Neural crest cell (in vitro differentiated cells): ENCODE measurements at places on chromosomes 5 and 9.

- no peak for DNase-seq
These were observed 642.1 kb downstream of the SLCO4C1 start for GRCh38 chr5:101653996-101654395.

DNA sequence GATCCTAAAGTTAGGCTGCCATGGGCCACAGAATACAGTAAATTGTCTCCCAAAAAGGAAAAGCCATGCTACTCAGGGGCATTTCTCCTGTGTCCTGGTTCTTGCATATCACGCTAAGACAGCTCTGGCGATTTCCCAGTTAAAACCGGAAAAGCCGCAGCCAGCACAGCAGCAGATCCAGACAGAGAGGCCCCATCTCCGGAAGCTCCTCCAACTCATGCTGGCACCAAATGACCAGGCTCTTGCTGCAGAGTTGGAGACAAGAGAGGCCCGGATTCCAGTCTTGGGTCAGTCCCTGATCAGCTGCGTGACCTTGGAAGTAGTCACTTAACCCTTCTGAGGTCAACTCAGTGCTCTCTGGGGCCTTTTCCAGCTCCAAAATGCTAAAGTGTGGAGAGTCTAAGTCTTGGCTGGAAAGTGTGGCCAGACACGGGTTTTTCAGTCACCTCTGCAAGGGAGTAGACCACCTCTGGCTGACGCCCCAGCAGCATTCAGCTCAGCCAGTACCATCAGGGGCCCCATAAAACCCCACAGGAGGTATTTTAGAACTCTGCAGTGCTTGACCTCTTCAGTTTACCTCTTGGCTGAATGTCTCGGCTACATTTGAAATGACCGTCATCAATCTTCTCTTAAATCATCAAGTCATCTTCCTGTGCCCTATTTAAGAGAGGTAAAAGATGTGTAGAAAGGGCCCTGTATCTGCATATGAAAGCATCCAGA is 16.2 kb downstream of the GDNF start:
- no peak for DNase-seq

DNA sequence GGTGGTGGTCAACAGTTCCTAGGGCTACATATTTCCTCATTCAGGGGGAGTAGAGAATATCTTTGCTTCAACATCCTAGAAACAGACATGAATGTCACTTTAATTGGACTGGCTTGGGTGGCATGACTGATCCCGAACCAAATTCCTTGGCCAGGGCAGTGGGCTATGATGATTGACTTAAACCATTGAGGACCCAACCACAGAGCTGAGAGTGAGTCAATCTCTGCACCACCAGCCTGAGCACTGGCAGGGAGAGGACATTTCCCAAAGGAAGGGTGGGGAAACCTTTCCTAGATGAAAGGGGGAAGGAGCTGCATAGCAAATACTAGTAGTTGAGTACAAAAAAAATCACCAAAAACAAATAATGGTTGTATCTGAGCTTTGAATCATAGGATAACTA is 52.8 kb upstream of the ENTREP1 start:
- no peak for DNase-seq

GRCh38 chr5:39117401-39117800 is 43.2 kb upstream of the RICTOR start:
- DNase-seq, result no peak

- no peak for DNase-seq
These were observed 438.8 kb upstream of the SEMA6A start for GRCh38 chr5:117013280-117013877.

DNA sequence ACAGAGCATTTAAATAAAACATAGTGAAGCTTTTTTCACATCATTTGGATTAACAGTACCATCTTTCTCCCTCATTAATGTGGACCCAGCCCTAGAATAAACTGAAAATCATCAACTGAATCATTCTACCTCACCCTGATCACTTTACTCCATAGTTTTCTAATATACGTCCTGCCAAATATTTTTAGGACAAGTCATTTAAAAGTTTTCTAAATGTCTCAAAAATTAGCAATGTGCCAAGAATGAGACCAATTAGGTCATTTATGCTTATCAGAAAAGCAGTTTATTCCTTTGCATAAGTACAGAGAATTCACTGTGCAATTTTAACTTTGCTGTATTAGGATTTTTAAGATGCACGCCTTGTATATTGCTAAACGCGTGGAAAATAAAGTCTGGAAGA is 284.4 kb downstream of the PIK3R1 start:
- no peak for DNase-seq
